T-helper 22 cell (primary cell): ENCODE measurements at places on chromosomes 5 and 9.

DNA sequence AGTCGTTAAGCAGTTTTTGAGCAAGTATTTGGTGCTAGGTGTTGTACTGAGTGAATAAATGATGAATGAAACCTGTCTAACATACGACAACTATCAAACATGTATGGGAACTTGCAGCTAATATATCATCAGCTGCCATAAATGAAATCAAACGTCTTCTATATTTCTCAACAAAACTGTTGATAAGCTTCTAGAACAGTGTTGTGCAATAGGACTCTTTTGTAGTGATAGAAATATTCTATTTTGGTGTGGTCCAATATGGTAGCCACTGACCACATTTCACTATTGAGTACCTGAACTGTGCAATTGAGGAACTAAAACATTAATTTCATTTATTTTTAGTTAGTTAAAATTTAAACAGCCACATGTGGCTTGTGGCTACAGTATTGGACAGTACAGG lies 16.3 kb upstream of the FYB1 start:
- DNase-seq, result no peak

DNA sequence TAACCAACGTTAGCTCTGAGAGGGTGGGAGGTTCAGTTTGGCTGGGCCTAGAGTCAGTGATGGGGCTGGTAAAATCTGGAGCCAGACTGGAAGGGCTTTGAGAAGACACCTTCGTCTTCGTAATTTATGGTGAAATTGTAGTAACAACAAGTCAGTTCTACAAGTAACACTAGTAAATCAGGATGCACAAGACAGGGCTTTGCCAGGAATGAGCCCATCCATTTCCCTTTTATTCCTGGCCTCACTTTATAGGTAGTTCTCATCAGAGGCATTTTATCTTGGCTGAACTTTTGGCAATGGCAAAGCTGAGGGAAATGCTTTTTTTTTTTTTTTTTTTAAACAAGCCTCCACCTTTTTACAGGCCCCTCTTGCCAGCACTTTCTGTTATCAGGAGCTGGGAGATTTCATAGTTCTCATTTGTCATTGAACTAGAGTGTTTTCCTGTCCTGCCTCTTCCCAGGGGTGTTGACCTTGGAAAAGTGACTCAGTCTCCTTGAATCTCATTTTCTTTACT lies 110.5 kb upstream of the KLF4 start:
- DNase-seq, result no peak

DNA sequence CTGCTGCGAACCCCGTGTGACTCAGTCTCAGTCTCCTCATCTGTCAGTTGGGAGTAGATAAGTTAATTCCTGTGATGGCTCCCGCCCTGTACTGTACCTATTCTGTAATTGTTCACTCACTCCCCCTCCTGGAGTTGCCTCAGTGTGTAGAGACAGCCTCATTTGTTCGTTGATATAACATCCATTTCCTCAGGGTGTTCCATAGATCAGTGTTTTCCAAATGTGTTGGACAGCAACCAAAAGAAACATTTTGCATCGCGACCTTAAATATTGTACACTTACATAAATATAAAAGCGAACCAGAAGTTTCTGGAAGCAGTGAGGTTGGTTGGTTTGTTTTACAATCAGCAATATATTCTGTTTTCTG lies 698 bp downstream of the NFX1 start:
- DNase-seq, result no peak

DNA sequence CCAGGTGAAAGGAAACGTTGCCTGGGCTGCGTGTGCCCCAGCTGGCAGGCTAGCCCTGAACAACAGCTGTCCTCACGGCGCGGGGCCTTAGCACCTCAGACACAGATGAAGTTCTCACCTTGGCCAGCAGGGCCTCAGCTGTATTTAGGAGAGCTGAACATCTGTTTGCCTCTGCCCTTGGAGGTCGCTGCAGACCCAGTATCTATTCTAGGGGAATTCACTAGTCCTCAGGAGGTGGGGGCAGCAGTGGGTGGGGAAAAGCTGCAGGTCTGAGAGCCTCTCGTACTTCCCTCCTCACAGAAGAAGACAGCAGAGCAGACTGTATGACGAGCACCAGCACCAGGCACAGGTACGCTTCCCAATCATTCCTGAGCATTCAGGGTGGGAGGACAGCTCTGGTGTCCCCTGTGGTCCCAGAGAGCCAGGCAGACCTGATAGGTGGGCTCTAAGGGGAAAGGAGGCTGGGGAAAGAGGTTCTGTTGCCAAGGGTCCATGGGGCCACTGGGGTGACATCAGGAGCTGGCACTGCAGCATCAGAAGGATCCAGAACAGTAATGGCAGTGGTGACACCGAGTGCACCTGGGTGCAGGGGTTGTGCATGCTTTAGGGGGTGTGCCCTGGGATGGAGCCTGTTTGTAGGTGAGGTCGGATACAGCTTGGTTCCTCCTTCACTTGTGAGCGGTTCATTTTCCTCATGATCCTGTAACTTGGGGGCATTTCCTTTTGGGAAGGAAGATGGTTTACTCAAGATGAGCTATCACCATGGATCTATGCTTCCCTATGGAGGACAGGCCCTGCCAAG lies 13.8 kb downstream of the CD74 start:
- DNase-seq, result no peak

- DNase-seq, result no peak
Observed at GRCh38 chr5:34657274-34657921, 1.3 kb downstream of the RAI14 start.

GRCh38 chr5:15031180-15031579 lies 159.6 kb upstream of the ANKH start:
- no peak for DNase-seq

DNA sequence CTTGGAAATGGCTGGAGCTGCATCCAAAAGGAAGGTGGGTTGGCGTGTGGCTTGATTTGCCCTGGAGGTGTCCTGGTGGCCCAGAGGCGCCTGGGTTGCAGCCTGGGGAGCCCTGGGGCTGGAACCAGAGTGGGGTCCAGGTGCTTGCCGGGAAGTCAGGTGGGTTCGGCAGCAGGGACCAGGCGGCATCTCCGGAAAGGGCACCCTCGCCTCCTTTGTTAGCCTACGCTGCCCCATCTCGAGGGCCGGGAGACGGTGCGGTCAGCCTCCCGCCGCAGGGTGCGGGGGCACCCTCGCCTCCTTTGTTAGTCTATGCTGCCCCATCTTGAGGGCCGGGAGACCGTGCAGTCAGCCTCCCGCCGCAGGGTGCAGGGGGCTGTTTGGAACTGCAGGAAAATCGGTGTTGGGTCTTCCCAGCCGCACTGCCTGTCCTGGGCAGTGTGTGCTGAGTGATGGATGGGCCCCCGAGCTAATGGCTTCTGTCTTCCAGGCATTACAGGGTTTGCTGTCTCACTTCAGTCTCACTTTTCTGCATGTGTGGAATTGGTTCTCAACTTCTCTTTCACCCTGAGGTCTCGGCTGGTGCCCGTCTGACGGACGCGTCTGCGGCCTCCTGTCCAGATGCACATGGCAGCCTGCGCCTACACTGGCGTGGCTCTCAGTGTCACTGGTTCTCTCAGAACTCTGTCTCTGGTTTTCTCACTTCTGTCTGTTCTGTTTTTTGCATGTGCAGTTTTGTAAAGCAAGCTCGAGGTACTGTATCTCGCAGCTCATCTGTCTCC lies 139.0 kb downstream of the CACNA1B start:
- DNase-seq, result no peak

DNA sequence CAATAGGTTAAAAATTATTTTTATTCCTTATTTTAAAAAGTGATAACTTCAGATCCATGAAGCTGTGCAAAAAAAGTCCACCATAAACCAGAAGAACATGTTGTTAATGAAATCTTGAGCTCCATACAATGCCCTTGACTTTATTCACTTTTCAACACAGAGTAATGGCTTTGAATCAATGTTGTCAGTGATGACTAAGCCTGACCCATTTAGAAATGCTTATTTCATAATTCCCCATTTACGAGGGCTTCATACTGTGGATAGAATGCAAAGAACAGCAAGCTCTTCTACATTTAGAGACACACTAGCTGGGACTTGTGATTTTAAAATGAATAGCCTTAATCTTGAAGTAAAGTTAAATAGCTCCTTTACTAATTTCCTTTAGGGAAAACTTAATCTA lies 25.7 kb upstream of the IL9 start:
- no peak for DNase-seq

- DNase-seq, result no peak
Observed at GRCh38 chr5:150945486-150945885, 40.7 kb upstream of the ZNF300 start.

DNA sequence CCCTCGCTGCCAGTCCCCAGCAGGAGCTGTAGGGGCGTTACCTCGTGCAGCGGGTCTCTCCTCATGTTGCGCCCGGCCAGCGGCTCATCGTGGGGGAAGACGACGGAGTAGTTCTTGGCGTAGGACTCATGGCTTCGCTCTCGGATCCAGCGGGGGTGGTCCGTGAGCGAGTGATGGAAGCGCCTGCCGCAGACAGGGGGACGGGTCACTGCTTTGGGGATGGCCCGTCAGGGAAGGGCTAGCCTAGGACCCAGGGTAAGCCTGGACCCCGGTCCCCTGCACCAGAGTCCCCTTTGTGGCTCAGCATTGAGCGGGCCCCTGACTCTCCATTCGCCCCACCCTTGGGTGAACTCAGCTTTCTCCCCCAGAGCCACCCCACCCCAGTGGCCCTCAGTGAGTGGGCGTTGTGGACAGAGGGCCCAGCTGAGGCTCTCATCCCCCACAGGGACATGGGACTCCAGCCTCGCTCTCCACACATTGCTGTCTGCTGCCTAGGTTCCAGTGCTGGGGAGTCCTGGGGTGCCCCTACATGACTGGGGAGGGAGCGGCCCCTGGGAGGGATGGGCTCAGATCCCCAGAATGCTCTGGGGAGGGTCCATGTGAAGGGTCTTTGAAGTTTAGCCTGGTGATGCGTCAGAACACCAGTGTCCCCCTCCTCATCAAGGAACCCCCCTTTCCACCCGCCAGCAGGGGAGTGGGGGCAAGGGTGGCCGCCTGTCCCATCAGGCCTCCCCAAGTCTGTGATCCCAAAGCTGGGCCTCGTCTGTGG lies 29.7 kb downstream of the SARDH start:
- DNase-seq, result no peak

DNA sequence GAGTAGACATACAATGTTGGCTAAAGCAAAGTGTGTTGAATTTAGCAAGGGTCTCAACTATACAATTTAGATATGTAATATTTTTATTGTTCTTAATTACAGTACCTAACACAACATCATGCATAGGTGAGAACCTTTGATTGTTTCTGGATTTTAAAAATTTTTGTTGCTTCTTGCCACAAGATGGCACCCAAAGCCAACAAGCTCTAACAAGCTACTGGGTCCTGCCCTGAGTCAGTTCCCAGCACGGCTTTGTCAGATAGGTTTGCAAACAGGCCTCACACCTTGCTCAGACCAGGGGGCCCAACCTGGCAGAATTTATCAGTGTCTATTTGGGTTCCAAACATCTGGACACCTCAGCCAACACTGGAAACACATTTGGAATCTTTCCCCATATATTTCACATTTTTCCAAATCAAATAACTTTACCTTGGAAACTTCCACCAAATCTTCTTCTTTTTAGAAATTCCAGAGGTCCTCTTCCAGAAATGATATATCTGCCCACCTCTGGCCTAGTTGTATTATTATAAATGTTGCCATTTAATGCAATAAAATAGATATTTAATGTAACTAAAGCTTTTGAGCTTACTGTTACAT lies 49.5 kb upstream of the EGFLAM start:
- DNase-seq, result no peak
